Epithelial cell of esophagus (primary cell): ENCODE measurements at places on chromosomes 11 and 22.

- no peak for DNase-seq
Observed at GRCh38 chr22:17633998-17634323, 4.6 kb upstream of the BCL2L13 start.

DNA sequence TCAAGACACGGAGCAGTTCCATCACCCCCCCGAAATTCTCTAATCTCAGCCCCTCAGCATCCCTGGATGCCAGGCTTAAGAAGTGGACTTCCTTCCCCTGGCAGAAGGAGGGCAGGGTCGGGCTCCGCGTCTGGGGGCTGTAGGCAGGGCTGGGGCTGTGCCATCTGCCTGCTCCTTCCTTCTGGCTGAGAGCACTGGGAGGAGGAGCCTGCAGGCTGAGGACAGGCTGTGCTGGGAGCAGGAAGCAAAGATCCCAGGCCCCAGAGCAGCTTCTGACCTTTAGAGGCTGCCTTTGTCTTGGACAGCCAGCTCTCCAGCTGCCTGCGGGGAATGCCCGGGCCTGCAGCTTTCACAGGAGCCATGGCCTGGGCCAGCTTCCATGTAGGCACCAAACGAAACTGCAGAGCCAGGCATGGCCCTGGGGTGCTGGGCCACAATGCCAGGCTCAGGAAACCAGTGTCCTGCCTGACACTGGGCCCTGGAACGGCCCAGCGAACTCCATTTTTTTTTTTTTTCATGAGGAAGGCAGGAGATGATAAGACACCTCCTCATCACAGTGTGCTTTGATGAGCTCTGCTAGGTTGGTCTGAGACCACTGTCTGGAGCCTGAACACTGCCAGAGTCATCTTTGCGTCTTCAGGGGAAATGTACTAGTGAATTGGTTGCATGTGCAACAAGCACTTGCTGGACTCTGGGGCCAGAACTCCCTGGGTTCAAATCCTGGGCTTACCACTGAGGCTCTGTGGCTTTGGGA lies 67.9 kb downstream of the MCM5 start:
- DNase-seq = no peak

GRCh38 chr11:61468002-61468401 lies 38.1 kb downstream of the SDHAF2 start:
- DNase-seq = no peak

- DNase-seq = no peak
Observed at GRCh38 chr11:2590131-2590964, 109.4 kb downstream of the KCNQ1OT1 start.

- no peak for DNase-seq
Observed at GRCh38 chr22:16783930-16784354, 41.3 kb downstream of the XKR3 start.

DNA sequence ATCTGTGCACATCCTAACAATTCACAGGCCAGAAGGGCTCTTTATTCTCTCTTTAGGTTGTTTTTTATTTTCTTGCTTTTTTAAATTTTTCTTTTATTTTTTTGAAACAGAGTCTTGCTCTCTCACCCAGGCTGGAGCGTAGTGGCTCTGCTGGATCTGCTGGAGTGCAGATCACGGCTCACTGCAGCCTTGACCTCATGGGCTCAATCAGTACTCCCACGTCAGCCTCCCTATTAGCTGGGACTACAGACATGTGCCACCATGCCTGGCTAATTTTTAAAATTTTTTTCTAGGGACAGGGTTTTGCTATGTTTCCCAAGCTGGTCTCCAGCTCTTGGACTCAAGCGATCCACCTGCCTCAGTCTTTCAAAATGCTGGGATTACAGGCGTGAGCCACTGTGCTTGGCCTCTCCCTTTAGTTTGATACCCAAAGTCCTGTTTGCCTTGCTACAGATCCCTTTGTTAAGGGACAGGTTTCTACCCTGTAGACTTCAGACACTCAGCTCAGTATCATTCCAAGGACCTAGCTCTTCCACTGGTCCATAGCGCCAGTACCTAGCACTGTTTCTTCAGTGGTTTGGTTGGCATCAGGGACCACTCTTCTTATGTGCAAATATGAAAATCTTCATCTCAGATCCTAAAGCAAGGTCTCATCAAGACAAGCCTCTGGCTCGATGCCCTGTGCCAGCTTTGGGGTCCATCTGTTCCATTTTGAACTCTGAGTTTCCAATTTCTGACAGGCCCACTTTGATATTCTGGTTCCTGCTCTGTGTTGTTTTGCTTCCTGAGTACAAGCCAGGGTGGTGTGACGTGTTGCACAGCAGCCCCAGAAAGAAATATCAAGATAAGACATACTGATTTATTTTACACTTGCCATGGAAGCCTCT lies 211.7 kb downstream of the FAT3 start:
- DNase-seq = no peak
